GM18507 (cell line): ENCODE measurements at places on chromosomes 1 and 21.

GRCh38 chr1:54950369-54951163 lies 29.9 kb upstream of the TMEM61 start:
- peak; percentile 36 for DNase-seq

GRCh38 chr1:160575112-160575664 lies 4.1 kb downstream of the CD84 start:
- DNase-seq = no peak

- no peak for DNase-seq
Measured at GRCh38 chr1:172360985-172361384, 59.5 kb upstream of the C1orf105 start.

GRCh38 chr1:86502721-86503405 lies 34.1 kb downstream of the CLCA1 start:
- DNase-seq = no peak

DNA sequence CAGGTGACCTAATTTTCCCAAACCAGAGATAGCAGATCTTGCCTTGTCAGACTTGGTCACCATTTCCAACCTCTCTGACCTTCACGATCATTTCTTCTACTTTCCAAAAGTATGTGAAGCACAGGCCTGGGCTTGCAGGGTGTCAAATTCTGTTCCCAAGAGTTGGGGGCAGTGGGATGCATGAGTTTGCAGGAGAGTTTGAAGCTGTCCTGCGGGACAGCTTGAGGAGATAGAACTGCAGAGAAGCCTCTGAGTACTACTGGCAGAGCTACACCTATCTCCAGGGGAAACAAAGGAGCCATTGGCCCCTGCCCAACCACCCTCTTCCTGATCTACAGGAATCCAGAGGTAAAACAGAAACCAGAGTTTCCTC lies 11.3 kb downstream of the TXNIP start:
- DNase-seq = no peak
